ENCODE measurements at places on chromosomes 2 and 18.

DNA sequence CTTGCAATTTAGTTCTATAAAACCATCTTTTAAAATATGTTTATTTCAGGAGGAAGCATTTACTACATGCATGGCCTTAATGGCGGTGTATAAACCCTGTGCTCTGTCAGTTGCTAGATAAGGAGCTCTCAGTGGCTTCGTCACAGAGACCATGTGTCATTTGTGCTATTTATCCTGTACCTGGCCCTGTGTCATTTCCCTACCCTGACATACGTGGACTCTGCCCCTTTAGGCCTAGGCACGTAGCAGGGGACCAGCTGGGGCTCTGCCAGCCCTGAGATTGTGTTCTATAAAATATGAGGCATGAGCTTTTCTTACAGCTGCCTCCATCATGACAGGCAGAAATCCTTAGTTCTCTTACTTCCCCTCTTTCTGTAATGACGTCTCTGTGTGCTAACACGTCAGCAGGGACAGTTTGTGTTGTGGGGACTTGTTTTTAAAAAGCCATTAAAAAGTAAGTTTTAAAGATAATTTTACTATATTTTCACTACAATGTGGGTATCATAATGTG is 88.0 kb downstream of the ITGB1BP1 start:
- DNase-seq, result no peak

DNA sequence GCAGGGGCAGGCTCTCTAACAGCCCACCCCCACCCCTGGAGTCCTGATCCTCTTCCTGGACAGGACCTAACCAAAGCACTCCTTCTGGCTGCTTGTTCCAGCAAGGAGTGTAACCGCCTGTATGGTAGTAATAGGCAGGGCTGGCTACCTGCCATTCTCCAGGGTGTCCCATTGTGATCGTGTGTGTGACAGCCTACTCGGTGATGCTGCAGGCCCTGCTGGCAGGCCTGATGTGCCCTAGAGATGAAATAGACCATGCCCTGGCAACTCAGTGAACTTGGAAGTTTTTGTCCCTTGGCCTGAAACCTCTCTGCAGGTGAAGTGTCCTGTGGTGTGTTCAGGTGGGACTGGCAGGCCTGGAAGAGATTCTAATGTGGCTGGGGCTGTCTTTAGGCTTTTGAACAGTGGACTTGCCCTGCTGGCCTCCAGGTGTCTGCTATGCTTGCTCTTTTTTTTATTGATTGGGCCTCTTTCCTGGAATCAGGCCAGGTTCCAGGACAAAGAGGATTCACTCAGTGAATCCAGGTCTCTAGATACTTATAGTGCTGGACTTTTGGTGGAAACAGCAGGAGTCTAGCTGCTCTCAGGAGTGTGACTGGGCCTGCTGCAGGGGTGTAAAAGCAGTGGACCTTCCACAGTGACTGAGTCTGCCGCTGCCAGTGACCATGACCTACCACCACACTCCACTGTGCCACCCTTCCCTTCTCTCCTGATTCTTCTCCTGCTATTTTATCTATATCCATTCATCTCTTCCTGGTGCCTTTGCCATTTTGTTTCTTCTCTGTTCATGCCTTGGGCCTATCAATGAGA is 132.1 kb downstream of the CTIF start:
- no peak for DNase-seq

GRCh38 chr2:69139778-69140670 is 127.0 kb downstream of the ANTXR1 start:
- DNase-seq, result no peak

GRCh38 chr2:6924101-6924923 is 7.1 kb downstream of the RNF144A start:
- DNase-seq, result no peak

GRCh38 chr2:67899187-67899586 is 163.6 kb downstream of the C1D start:
- no peak for DNase-seq

GRCh38 chr2:658426-658825 is 18.8 kb downstream of the TMEM18 start:
- no peak for DNase-seq

GRCh38 chr2:29963972-29964570 is 42.7 kb upstream of the ALK start:
- DNase-seq, result no peak

DNA sequence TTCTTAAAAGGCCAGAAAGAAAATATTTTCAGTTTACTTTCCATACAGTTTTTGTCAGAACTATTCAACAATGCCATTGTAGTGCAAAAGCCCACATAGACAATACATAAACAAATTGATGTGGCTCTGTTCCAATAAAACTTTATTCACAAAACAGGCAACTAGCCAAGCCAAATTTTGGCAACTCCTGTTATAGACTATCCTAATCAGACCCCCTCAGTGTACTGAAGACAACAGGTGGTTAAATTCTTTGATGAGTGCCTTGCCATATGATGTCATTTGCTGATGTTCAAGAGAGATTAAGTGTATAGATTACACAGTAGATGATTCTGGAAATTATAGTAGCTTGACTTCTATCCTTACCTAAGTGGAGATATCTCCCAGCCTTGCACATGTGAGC is 83.4 kb downstream of the FANCL start:
- no peak for DNase-seq

GRCh38 chr2:196719110-196719872 is 79.8 kb downstream of the CCDC150 start:
- no peak for DNase-seq

DNA sequence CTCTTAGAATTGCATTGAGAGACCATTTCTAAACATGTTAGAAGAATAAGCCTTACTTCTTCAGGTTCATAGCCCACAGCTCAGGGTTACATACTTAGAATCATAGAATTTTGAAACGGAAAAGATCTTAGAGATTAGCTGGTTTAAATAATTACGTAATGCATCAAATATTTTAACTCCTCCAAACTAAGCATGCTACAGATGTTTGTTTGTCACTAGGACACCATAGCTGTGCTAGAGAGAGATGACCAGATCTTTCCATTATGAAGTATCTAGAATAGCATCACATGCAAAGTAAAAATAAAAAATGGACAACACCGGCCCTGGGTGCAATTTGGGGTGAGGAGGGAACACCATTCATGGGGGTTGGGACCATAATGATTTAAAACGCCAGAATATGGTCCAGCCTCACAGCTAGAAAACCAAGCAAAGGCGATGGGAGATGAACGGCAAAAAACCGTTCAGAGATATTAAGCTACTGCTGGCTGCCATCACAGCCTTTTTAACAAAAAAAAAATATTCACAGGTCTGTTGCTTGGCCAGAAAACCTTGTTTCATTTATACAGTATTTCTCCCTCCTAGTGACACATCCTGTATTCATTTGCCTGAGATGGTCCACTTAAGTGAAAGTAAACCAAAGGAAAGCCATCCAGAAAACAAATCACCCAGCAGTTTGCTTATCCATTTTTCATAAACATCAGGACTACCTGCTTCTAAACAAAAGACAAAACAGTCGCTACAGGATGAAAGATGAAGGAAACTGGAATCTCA is 94.2 kb downstream of the EPHA4 start:
- no peak for DNase-seq

DNA sequence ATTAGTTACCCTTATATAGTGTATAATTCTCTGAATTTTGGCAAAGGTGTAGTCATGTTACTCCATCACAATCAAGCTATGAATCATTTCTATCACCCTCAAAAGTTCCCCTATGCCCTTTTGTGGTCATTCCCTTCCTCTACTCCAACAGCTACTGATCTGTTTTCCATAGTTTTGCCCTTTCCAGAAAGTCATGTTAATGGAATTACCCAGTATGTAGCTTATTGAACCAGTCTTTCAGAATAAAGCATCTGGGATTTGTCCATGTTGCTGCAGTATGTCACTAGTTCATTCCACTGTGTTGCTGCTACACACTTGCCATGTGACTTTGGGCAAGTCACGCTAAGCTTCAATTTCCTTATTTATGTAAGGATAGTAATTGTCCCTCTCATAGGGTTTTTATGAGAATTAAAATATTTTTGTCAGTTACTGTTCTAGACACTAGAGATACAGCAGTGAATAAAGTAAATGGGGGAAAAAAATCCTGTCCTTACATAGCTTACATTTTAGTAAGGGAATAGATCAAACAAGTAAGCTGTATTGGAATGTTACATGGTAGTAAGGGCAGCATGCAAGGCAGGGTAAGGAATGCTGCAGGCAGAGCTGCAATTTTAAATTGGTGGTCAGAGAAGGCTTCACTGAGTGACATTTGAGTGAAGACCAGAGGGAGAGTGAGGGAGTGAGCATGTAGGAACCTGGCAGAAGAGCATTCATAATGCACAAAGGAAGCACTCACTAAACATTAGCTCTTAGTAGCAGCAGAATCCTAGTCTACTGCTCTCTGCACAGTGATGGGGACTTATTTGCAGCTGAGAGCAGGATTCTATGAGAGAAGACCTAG is 80.3 kb upstream of the TSPYL6 start:
- no peak for DNase-seq

- no peak for DNase-seq
These were observed 100.2 kb downstream of the CRIM1 start for GRCh38 chr2:36455788-36456187.

- DNase-seq, result no peak
These were observed 15.0 kb downstream of the KCNJ13 start for GRCh38 chr2:232761301-232761907.

- DNase-seq, result no peak
These were observed 115.7 kb downstream of the VIT start for GRCh38 chr2:36812196-36812595.

DNA sequence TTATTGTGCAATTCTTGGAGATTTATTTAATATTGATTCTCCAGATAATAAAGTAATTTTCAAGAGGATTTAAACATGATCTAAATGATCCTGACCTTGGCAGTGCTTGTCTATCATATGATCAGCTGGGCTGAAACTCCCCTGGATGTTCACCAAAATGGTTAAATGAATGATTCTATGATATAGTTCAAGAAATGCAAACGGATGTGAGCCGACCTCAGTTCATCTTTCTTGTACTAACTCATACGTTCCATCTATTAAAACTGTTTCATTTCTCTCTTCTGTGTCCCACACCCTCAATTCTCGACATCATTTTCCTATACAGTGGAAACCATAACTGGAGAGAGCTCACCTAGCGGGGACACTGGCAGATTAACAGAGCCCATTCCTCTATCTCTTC is 281.7 kb upstream of the CCDC68 start:
- no peak for DNase-seq

- DNase-seq, result no peak
These were observed 1462.7 kb upstream of the NXPH2 start for GRCh38 chr2:140242889-140243288.

- no peak for DNase-seq
These were observed 84.5 kb upstream of the GALNT5 start for GRCh38 chr2:157172866-157173578.

All from cortex of kidney (tissue), 1 donor.